ENCODE measurements at places on chromosomes 12 and 14. TPM values are rescaled to one million over a fixed set of nuclear protein-coding genes. Genes with fewer than 3 reads are reported as not detected.

Gene STAC3
- 3.8 TPM for total RNA-seq

Gene CRIP1
- 4.8 TPM for total RNA-seq

Gene CISTR
- total RNA-seq, result not detected

Gene GYS2
- not detected for total RNA-seq

Gene FGD4
- total RNA-seq, result 35.8 TPM

Gene HIGD1C
- total RNA-seq, result not detected

Gene SIRT4
- total RNA-seq, result 1.7 TPM

Gene COX8C
- total RNA-seq, result not detected

Gene GPR137C
- total RNA-seq, result 4.2 TPM

Gene LRRC43
- total RNA-seq, result 1.1 TPM

Gene CLEC4C
- not detected for total RNA-seq

Gene KRT7
- total RNA-seq, result not detected

Gene MLF2
- 203 TPM for total RNA-seq

Gene GPR84
- total RNA-seq, result not detected

Gene AKAP5
- total RNA-seq, result 1.3 TPM

Gene SPRYD3
- 11.2 TPM for total RNA-seq

Gene CAPZA3
- not detected for total RNA-seq

Gene CSRP2
- total RNA-seq, result 76.4 TPM

Gene LYSET
- total RNA-seq, result 31.2 TPM

Gene GNG2
- 174 TPM for total RNA-seq

Gene LMNTD1
- not detected for total RNA-seq

Gene PEX5
- total RNA-seq, result 42.2 TPM

Gene MAP1LC3B2
- 0.82 TPM for total RNA-seq

Gene NTS
- total RNA-seq, result 0.40 TPM

Gene PARPBP
- total RNA-seq, result 31.9 TPM

Gene USP44
- total RNA-seq, result 20.0 TPM

Gene LRTM2
- not detected for total RNA-seq

Gene RNU4-1
- 4,497 TPM for total RNA-seq

Gene LIN7A
- total RNA-seq, result 5.8 TPM

Gene GPX2
- total RNA-seq, result not detected

Gene LRP1-AS
- total RNA-seq, result not detected

Gene AMIGO2
- 5.4 TPM for total RNA-seq

Gene NAV3
- 4.7 TPM for total RNA-seq

Gene RIN3
- total RNA-seq, result 12.1 TPM

Gene OAS3
- total RNA-seq, result 0.54 TPM

Gene AKAP6
- total RNA-seq, result 9.7 TPM

Gene PPFIA2
- 8.3 TPM for total RNA-seq

Gene TMEM233
- total RNA-seq, result not detected

Gene TMCC3
- 3.8 TPM for total RNA-seq

Gene WNT1
- total RNA-seq, result 1.2 TPM

Gene PLEKHH1
- total RNA-seq, result 35.7 TPM

Gene LGR5
- 10.3 TPM for total RNA-seq

Gene AMN
- total RNA-seq, result 0.23 TPM

Gene SLCO1B3
- total RNA-seq, result not detected

Gene CLEC2B
- total RNA-seq, result 0.19 TPM

Gene IFT43
- total RNA-seq, result 32.8 TPM

Gene GLT1D1
- total RNA-seq, result 8.6 TPM

Gene TAS2R14
- total RNA-seq, result 1.7 TPM

Gene GPR68
- 0.14 TPM for total RNA-seq

Gene KRT79
- not detected for total RNA-seq

Gene MPHOSPH9
- total RNA-seq, result 95.4 TPM

Gene SMCO2
- total RNA-seq, result not detected

Gene AACS
- total RNA-seq, result 32.2 TPM

All from neural crest cell (in vitro differentiated cells).